CD4-positive, alpha-beta T cell treated with Interleukin-10 for 1 hour (primary cell): ENCODE measurements at places on chromosomes 7 and 10.

DNA sequence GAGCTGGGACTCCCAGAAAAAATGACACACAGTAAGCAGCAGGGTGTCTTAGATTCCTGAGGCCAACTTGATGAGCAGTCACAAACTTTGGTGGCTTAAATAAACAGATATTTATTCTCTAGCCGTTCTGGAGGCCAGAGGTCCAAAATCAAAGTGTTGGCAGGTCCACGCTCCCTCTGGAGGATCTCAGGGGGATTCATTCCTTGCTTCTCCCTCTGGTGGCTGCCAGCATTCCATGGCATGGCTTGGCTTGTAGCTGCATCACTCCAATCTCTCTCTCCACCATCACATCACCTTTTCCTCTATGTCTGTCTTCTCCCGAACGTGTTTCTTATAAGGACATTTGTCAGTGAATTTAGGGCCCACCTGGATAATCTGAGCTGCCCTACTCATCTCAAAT, 98.4 kb downstream of the OSBPL3 start:
- DNase-seq, result no peak

GRCh38 chr7:86975449-86975848, 84.0 kb downstream of the ELAPOR2 start:
- DNase-seq, result no peak

- no peak for DNase-seq
These were observed 126.1 kb upstream of the AGR3 start for GRCh38 chr7:17007841-17008240.

GRCh38 chr7:91657483-91658071, 222.9 kb downstream of the MTERF1 start:
- DNase-seq, result no peak

DNA sequence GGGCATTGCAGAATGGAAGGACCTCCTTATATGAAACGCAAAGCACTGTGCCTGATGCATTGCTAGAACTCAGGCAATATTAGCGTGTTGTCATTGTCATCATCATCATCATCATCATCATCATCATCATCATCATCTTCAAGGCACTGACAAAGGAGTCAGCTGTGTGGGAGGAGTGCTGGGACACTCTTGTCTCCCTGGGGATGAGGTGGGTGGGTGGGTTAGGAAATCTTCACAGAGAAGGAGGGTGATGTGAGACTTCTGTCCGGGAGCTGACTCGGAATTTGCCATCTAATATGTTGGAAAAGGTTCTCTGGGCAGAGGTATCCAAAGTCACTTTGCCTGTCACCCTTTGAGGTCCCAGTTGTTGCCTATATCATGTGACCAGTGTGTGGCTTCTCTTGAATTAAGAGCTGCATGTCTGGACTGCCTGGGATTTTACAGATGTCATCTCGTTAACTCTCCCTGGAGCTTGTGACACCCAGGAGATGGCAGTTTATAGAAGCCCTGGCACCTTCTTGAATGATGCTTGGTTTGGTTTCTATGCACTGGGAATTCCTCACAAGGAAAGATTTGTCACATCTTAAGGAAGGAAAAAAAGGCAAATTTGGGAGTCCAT, 7.1 kb downstream of the HTRA1 start:
- DNase-seq, result no peak

GRCh38 chr7:102988631-102989560, 76.1 kb downstream of the LRRC17 start:
- DNase-seq, result no peak

DNA sequence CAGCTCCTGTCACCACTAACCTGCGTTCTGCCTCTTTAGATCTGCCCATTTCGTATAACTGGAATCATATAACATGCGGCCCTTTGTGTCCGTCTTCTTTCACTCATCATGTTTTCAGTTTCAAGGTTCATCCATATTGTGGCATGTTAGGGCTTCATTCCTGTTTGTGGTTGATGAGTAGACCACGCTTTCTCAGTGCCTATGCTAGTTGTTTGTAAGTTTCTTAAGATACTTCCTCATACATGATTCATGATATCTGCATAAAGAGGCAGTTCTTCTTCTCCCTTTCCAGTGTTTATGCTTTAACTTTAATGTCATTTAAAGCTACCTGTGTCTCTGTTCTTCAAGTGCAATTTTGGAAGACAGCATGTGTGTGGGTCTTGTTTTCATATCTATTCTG, 79.5 kb upstream of the FAM20C start:
- DNase-seq, result no peak

DNA sequence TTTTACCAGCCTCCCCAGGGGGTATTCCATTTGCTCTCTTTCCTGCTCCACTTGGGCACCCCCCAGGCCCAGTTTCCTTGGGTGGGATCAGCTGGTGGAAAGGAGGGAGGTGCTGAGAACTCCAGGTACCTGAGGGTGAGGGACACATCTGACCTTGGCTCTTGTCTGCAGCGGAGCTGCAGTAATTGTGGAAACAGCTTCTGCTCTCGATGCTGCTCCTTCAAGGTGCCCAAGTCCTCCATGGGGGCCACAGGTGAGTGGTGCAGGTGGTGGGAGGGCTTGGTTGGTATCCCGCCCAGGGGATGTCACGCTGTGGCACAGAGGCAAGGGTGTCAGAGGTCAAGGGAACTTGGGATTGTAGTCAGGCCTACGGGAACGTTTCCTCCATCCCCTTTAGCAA, 14.3 kb downstream of the SFRP5 start:
- DNase-seq, result no peak

DNA sequence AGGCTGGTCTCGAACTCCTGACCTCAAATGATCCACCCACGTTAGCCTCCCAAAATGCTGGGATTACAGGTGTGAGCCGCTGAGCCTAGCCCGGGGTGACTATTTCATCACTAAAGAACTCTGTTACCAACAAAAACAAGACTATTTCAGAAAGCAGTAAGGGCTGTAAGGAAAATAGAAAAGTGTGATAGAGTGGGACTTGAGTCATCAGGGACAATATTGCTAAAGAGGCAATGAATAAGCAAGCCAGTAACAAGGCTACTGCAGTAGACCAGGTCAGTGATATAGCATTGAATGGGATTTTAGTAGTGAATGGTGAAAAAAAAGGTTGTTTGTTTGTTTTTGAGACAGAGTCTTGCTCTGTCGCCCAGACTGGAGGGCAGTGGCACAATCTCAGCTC, 51.7 kb downstream of the SVOPL start:
- DNase-seq, result no peak

GRCh38 chr7:158782761-158783401, 46.4 kb downstream of the ESYT2 start:
- DNase-seq, result peak; percentile 36

GRCh38 chr7:95893484-95893883, 121.1 kb downstream of the DYNC1I1 start:
- no peak for DNase-seq

DNA sequence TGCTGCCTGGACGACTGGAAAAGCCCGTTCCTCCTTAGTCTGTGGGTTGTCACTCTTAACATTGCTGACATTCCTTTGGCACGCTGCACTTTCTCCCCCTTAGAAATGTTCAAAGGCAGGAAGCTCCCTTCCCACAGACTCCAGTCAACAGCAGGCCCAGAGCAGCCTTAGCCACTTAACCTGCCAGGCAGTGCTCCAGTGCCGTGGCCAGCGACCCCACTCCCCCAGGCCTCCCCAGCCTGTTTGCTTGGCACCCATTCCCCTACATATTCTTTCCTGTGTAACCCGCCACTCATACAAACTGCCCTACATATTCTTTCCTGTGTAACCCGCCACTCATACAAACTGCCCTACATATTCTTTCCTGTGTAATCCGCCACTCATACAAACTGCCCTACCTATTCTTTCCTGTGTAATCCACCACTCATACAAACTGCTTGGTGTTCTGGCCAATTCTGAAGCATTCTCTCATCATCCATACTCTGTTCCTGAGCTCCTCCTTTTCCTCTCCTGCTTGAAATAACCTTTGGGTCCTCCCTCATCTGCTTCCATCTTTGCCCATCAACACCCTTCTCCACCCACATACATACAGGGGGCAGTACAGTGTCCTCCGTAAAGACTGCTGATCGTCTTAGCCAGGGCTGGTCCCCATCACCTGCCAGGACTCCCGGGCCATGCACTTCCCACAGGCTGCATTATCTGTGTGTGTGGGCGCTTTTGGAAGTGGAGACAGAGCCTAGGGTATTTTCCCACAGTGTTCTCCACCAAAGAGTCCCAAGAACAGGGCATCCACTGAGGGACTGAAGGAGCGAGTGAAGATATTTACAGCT, 57.3 kb downstream of the ADARB2 start:
- no peak for DNase-seq
